ENCODE measurements at places on chromosomes 2 and 18. TPM values are rescaled to one million over a fixed set of nuclear protein-coding genes. Genes with fewer than 3 reads are reported as not detected.

CAPN13 gene
- 23.0 TPM for total RNA-seq

CCT7 gene
- total RNA-seq: 151 TPM

IL36RN gene
- total RNA-seq: not detected

DNA sequence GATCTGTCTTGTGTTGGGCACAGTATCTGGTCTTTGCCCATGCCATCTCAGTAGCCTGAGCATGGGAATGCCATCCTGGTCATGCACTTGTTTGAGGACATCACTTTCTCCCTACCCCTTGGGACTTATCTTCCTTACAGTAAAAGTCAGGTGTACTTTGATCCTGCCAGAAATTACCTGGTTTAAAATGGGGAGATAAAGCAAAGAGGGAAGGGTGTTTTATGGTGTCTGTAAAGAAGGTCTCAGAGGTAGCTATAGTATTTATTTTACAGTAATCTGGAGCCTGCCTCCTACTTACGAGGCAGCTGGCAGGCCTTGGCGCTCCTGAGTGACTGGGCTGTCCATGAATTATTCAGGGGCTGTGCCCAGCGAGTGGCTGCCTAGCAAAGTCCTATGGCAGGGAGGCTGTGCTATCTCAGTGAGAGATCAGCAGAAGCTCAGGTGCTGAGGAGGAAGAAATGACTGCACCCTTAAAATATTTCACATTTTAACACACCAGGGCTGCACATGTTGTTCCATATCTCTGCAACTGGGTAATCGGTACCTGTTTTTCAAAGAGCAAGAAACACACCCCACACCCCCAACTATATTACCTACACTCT is 93.9 kb downstream of the SPTBN1 start:
- no peak for DNase-seq

- DNase-seq: no peak
Measured at GRCh38 chr2:72004976-72005375, 142.7 kb downstream of the CYP26B1 start.

GRCh38 chr18:75075429-75075841 is 133.5 kb downstream of the PTGR3 start:
- DNase-seq: no peak

- DNase-seq: no peak
Measured at GRCh38 chr18:58249712-58250111, 205.7 kb downstream of the NEDD4L start.

- DNase-seq: no peak
Measured at GRCh38 chr2:21023419-21024181, 20.3 kb downstream of the APOB start.

- no peak for DNase-seq
Measured at GRCh38 chr18:76658627-76659026, 163.6 kb upstream of the ZNF516 start.

DNA sequence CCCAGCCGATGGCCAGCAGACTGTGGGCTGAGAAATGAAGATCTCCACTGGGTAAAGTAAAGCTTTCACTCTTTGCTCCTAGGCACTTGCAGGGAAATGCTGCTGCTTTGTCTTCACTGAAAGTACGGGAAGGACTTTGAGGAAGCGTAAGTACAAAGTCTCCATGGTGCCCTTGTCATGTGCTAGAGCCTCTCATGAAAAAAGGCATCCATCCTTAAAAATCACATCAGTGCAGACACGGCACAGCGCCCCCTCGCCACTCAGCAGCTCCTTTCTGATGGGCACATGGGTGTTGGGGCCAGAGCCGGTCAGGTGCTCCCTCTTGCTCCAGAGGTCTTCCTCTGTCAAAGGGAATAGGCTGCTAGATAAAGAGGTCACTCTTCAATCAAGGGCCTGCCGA is 109.0 kb upstream of the STPG4 start:
- DNase-seq: no peak

DNA sequence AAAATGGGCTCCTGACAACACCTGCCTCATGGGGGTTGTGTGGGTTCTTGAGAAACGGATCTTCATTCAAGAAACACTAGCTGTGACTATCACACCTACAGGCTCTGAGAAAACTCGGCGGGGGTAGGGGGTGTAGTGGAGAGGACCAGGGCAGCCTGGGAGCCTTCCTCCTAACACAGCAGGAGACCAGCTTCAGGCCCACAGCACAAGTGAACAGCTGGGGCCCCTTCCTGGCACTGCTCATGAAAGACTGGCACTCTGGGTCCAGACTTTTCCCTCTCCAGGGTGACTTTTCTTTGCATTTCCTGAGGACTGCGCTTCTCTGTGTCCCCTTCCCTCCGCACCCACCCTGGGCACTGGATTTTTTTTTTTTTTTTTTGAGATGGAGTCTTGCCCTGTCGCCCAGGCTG is 7.2 kb upstream of the SEMA4C start:
- DNase-seq: no peak

DNA sequence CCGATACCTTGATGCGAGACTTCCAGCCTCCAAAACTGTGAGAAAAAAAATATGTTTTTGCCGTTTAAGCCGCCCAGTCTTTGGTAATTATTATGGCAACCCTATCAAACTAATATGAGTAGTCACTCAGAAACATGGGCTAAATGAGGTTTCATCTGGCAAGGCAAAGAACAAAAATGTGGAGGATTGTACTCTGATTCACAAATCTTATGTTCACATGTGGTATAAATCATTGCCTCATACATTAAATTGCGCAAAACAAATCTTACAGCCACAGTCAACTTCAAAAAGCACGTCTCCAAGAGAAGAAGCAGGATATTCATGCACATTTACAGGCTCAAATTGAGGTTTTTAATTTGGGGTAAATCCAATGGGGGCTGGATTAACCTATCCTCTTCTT is 1435.4 kb upstream of the LRRTM1 start:
- no peak for DNase-seq

GRCh38 chr2:216139884-216140283 is 30.7 kb downstream of the XRCC5 start:
- no peak for DNase-seq

DNA sequence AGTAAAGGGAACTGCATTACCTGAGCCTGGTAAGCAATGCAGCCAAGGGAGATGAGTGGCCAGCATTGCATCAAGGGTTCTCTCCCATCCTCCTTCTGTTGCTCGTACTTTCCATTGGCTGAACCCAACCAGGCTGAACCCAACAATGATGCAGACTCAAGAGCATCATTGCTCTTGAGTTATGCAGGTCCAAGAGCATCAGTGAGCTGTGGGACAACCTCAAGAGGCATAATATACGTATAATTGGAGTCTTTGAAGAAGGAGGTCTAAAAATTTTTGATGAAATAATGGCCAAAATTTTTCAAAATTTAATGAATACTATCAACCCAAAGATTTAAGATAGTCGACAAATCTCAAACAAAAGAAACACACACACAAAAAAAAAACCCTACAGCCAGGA is 213.0 kb downstream of the RNF152 start:
- no peak for DNase-seq

- DNase-seq: no peak
Measured at GRCh38 chr2:84732897-84733778, 147.7 kb downstream of the TRABD2A start.

DNA sequence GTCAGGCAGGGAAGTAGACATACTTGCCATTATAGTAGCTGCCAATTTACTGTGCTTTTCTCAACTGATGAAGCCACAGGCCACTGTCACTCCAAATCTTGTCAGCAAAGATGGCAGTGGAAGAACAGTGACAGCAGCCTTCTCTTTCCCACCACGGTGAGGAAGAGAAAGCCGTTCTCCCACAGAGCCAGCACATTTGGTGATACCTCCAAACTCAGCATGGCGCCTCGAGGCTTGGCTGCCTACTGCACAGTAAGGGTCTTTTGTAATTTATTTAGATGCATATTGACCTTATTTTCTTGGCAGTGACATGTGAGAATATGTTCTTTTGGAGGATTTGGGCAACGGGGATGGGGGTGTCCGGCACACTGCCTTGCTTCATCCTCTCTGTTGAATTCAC is 117.2 kb upstream of the CDH20 start:
- DNase-seq: no peak

DNA sequence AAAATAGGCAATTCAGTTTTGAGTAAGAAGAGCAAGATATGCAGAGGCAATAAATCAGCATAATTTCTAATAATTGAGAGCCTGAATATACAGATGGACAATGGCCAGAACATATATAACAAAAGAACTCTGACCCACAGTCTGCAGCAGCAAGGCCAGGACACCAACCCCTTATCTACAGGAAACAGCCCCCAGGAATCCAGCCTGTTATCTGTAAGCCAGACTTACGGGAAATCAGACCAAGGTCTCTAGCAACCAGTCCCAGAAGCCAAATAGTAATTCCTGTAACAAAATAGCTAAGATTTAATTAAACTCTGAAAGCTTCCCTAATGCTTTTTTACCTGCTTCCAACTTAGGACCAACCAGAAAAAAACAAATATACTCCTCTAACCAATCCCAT is 434.5 kb upstream of the GYPC start:
- no peak for DNase-seq

- no peak for DNase-seq
Measured at GRCh38 chr2:134570676-134571075, 148.1 kb downstream of the TMEM163 start.
